MM.1S (cell line): ENCODE measurements at places on chromosomes 13 and 19.

GRCh38 chr19:19782783-19783182 lies 38.8 kb downstream of the ZNF506 start:
- no peak for DNase-seq

DNA sequence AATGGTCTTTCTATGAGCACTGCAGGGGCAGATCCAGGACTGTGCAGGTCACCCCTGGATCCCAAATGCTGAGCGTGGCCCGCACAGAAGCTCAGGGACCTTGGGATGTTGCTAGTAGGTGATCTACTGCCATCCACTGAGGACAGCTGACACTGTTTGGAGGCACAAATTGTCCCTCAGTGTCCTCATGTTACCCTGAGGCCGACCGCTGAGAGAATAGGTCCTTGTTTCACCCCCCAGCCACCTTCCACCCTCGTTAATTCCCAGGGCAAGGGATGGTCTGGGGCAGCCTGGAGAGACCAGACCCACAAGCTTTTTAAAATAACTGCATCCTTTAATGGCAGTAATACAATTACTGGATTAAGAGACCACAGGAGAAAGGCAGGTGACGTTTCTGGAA lies 15.4 kb upstream of the TMEM160 start:
- DNase-seq: no peak

- no peak for DNase-seq
These were observed 129.5 kb downstream of the CYSLTR2 start for GRCh38 chr13:48783181-48783630.

GRCh38 chr13:107332188-107332587 lies 764.3 kb upstream of the ARGLU1 start:
- no peak for DNase-seq

GRCh38 chr19:10712754-10713153 lies 5.1 kb upstream of the DNM2 start:
- no peak for DNase-seq

DNA sequence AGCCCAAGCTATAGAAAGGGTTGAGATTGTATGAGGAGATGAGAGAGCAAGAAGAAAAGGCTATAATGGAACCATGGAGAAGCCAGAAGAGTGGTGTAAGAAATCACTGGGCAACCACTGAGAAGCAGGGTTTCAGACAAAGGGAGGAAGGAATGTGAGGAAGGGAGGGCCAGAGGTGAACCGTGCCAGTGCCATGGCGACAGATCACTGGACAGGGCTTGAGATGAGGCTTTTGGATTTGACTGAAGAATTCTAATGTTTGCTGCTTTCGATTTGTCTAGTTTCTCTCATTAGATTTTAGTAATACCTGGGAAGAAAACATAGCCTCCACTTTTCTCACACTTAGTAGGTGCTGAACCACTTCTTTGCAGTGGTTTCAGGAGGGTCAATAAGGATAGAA lies 6.3 kb upstream of the GPR183 start:
- DNase-seq: no peak

DNA sequence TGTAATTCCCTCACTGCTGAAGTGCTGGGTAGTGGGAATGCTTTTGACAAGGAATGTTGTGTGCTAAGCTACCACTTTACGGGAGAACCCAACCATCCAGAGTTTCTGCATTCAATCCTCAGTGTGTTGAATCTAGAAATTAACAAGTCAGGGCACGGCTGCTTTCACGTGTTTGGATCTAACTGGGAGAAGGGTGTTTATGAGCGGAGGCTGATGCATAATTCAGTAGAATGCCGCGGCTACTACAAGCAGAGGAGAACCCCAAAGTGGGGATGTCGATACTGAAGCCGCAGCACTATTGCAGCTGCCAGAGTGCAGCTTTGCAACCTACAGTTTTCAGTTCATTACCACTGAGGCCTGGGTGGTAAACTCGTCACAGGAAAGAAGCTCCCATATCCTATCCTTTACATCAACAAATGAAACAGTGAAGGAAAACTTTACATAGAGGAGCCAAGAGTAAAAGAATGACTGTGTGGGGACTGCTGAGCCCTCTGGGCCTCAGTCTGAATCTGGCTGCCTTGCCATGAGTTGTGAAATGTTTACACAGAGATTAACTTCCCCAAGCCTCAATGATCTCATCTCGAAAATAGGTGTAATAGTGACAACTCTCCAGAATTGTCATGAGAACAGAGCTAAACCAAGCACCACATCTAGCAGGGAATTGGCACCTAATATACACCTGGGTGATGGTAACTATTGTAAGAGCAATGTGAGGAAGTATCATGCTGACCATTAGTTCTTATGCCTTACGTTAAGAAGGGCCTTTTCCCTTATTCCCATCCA lies 531.7 kb downstream of the MYO16 start:
- no peak for DNase-seq

DNA sequence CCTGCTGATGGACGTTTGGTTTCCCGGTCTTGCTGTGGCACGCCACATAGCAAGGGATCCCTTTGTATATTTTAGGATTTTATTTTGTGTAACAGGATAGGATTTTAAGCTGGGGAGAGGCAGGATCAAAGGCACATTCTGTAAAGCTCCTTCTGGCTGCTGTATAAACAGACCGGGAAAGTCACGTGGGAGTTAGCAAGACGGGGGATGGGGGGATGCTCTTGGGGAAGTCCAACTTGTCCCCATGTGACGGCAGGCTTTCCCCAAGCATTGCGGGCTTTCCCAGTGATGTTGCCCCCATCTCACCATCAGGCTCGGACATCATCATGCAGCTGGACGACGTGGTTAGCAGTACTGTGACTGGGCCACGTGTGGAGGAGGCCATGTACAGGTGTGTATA lies 5.8 kb downstream of the QTRT1 start:
- DNase-seq: no peak

DNA sequence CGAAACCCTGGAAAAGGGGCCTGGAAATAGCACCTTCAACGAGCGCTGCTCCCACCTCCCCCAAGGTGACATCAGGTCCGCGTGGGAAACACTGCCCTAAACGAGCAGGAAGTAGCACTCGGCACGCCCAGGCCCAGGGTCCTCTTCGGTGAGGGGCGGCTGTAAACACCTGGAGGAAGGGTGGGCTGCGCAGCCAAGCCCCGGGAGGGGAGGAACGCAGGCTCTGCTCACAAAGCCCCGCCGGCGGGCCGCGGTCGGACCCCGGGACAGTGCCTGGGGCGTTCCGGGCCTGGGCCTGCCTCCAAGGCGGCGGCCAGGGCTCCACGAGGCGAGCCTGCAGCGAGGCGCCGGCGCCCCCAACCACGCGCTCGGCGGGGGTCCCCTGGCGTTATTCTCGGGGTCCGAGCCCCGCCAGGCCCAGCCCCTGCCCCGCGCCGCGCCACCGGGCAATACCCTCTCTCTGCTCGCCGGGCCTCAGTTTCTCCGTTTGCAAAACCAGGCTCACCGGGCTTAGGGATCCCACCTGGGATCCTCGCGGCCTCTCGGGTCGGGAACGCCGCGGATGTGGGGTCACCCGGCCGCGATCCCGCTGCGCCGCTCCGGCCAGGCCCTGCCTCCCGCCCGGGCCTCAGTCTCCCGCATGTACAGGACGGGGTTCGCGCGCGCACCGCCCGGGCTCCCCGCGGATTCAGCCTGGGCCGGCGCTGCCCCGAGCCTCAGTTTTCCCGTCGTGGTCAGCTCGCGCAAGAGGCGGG lies 630 bp downstream of the RNF126 start:
- DNase-seq: peak; percentile 78

DNA sequence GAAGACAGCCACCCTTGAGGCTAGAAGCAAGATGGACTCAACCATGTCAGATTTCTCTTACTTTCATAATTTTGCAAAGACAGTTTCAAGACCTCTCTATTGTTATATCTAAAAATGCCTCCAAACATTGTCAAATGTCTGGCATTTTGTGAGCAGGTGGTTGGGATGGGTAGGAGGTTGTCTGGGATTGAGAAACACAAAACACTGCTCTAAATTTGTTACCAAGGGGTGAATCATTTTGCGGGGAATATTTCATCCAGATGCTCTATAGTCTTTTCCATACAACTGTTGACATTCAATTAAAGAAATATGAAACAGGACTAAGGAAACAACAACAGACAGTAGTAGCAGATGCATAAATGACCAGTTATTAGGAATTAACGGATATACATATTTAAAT lies 208.2 kb downstream of the ITGBL1 start:
- DNase-seq: no peak

- peak; percentile 43 for DNase-seq
These were observed 20.9 kb downstream of the COG6 start for GRCh38 chr13:39676315-39676876.

- no peak for DNase-seq
These were observed 20.3 kb downstream of the TNFSF13B start for GRCh38 chr13:108289819-108290218.

DNA sequence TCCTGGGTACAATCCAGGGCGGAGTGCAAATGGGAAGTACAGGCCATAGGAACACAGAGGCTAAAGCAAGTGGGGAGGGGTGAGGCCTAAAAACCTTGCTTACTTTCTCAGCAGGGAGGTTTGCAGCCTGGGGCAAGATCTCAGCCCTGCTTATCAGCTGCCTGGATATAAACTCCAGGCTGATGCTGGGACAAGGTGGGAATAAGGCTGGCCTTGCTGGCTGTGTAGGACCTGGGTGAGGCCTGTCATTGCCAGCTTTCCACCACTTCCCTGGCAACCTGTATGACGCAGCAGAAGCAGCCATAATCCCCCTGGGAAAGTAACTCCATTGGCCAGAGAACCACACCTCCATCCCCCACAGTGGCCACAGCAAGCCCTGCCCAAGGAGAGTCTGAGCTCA lies 279.1 kb upstream of the ATXN8OS start:
- DNase-seq: no peak

DNA sequence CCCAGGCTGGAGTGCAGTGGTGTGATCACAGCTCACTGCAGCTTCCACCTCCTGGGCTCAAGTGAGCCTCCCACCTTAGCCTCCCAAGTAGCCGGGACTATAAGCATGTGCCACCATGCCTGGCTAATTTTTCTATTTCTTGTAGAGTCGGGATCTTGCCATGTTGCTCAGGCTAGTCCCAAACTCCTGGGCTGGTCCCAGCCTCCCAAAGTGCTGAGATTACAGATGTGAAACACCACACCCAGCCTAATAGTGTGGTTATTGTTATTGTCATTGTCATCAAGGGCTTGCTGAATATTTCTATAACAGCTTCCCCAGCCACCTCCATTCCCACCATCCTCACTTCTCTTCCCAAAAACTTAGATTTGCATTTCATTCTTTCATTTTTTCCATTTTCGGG lies 2.8 kb downstream of the OR2Z1 start:
- no peak for DNase-seq

DNA sequence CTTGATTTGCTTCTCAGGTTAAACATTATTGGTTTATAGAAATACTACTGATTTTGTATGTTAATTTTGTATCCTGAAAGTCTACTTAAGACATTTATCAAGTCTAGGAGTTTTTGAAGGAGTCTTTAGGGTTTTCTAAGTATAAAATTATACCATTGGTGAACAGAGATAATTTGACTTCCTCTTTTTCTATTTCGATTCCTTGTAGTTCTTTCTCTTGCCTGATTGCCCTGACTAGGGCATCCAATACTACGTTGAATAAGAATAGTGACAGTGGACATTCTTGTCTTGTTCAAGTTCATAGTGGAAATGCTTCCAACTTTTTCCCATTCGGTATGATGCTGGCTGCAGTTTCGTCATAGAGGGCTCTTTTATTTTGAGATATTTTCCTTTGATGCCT lies 807.5 kb upstream of the SLC10A2 start:
- no peak for DNase-seq

GRCh38 chr13:113403255-113404104 lies 39.5 kb upstream of the GRTP1 start:
- DNase-seq: no peak

GRCh38 chr19:47587295-47587694 lies 14.3 kb upstream of the ZNF541 start:
- DNase-seq: no peak

DNA sequence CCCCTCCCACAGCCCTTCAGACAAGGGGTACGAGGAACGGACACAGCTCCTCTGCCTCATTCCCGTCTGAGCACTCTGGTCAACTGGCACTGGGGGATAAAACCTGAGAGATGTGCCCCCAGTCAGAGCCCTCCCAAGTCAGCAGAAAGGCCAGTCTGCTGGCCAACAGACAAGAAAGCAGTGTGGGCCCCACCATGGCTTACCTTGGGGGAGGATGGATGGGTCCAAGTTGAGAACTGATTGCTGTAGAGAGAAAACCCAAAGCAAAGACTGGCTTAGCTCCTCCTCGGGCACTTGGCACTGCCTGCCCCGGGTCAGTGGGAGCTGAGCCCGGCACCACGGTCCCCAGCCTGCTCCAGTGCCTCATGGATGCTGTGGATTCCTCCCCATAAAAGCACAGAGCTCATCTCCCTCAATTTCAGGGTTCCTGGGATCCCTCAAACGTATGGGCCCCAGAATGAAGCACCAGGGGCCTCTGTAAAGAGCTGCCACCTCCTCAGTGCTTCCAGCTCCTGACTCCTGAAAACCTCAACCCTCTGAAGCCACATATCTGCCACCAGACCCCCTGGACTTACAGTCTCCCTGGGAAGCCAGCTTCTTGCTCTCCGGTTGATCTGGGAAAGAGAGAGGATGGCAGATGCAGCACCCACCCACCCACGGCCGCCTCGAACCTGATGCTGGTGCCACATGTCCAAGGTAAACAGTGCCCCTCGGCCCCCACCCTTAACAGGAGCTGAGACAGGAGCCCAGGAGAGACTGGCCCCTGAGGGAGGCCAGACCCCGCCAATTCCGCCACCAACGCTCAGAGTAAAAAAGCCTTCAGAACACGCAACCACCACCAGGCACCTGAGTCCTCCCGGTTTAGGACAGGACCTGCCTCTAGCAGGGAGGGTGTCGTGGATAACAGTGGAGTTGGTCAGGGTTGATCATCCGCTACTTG lies 3.3 kb downstream of the KHSRP start:
- no peak for DNase-seq

DNA sequence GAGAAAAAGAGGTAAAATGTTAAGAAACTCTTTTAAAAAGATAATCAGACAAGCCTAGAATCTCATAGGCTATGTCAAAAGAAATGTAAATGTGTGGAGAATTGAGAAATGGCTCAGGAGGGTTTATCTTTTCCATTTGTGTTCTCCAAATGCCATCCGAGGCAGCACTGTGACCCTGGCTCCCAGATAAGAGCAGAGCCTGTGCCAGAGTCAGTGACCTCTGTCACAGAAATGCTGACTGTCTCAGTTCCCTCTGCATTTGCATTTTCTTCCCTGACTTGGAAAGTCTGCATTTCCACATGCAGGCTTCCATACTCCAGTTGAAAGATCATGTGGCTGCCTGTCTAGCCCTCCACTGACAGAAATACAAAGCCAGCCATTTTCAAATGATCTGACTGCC lies 42.0 kb downstream of the SERTM1 start:
- DNase-seq: no peak

- no peak for DNase-seq
These were observed 6.0 kb upstream of the TPRX2 start for GRCh38 chr19:47853003-47853402.

GRCh38 chr19:41701401-41702075 lies 6.9 kb upstream of the CEACAM5 start:
- no peak for DNase-seq

GRCh38 chr19:47272448-47273312 lies 2.0 kb upstream of the INAFM1 start:
- DNase-seq: no peak
